Ureter (tissue), 1 donor: ENCODE measurements at places on chromosomes 1 and 21.

DNA sequence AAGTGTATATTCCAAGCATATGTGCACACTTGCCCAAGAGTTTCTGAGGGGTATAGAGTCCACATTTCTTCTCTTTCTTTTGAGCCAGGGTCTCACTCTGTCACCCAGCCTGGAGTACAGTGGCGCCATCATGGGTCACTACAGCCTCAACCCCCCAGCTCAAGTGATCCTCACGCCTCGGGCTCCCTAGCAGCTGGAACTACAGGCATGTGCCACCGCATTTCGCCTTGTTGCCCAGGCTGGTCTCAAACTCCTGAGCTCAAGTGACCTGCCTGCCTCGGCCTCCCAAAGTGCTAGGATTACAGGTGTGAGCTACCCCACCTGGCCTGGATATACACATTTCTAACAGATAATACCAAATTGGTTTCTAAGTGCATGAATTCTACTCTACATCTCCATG is 17.1 kb upstream of the SRP9 start:
- DNase-seq: no peak

DNA sequence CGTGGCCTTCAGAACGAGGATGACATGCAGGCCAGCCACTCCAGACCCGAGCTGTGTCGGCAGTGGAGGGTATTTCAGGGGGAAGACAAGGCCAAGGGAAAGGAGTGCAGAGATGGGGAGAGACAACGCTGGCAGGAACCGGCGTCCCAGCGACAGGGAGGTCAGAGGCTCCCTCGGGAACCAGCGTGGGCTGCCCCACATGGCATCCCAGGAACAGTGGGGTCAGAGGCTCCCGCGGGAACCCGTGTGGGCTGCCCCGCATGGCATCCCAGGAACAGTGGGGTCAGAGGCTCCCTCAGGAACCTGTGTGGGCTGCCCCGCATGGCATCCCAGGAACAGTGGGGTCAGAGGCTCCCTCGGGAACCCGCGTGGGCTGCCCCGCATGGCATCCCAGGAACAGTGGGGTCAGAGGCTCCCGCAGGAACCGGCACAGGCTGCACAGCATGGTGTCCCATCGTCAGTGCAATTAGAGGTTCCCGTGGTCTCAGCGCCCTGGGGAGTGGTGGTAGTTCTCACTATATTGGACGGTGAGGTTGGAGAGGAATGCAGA is 43.0 kb downstream of the SLC19A1 start:
- DNase-seq: no peak

- no peak for DNase-seq
These were observed 97.1 kb downstream of the ARHGEF10L start for GRCh38 chr1:17636612-17637011.

GRCh38 chr1:62826901-62827300 is 43.0 kb downstream of the ATG4C start:
- DNase-seq: no peak

- DNase-seq: no peak
These were observed 5.8 kb downstream of the JMJD4 start for GRCh38 chr1:227729144-227729880.
